ENCODE measurements at places on chromosomes 3 and 15.

DNA sequence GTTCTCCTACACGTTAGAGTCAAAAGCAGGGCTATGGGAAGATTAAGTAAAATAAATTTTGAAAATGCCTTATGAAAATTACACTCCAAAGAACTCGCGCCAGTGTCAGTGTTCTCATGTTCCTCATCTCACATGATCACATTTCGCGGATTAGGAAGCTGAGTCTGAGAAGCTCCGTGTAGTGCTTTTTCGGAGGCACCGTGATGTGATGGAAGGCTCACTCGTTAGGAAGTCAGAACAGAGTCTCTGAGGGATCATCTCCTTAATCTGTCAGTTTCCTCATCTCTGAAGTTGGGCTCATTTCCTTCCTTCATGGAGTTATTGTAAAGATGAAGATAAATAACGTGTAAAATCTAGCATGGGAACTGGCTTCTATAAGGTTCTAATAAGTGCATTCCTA is 3.2 kb downstream of the ADIPOQ start:
- DNase-seq: peak; percentile 16

DNA sequence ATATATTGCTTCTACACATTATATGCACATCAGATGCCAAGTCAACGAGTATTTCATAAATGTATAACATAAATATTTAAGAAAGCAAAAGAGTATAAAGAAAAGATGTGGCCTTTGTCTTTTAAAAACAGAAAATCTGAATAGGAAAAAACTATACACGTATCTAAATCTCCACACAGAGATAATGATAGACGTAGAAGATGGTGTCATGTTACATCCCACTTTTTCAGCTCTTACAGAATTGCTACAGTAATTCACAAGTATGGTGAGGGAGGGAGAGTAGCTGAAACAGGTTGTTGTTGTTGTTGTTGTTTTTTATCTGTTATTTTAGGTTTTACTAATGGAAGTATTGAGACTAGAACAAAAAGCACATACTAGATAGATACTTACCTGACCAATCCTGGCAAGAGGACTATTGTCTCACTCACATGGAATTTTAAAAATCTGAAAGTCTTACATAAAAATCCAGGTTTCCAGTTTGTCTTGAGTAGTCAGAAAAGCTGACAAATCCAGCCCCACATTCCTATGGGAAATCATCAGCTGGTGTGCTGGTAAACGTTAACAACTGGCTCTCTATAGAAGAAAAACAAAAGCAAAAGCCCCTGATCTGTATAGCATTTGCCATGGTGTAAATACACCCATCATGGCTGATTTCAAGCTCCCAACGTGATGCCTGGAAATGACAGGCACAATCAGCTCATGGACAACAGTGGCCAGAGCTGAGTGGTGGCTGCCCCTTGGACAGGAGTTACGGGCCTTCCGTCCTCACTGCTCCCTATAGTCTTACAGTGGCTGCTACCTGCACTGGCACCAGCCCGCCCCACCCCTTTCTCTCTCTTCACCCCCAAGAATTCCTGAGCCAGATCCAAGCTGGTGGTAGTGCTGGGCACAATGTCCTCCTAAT is 47.4 kb upstream of the VGLL4 start:
- no peak for DNase-seq

- DNase-seq: no peak
Observed at GRCh38 chr15:26148156-26148860, 285.2 kb upstream of the ATP10A start.

DNA sequence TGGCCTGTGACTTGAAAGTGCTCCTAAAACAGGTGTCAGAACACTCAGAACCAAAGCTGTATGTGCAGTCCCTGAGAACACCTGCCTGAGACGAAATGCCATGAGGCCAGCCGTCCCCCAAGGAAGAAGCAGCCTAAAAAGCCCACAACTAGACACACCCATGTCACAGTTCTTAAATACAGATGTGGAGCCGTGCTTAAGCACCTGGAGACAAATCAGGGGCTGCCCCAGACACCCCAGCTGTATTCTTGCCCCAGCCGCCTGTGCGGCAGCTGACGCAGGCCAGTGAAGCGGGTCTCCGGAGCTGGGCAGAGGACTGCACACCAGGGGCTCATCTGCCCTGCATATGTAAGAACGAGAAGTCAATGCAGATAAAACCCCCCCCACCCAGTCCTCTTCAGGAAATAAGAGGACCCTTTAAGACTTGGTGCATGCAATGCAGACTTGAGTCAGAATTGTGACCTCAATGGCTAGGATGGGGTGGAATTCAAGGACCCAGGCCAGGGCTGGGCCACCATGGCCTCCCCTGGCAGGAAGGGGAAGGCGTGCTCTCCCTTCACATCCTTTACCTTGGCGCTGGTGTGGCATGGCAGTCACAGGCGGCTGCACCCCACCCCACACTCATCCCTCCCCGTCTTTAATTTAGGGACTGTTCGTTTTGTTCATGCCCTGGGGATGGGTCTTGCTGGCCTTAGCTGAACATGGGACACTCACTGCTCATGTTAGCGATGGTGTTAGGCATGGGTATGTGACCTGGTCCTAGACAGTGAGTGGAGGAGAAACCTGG is 27.7 kb upstream of the PLXNA1 start:
- DNase-seq: no peak

- DNase-seq: no peak
Observed at GRCh38 chr3:38368238-38368637, 21.7 kb downstream of the XYLB start.

GRCh38 chr3:171307046-171307585 is 153.1 kb downstream of the TNIK start:
- DNase-seq: no peak

GRCh38 chr3:169667166-169668071 is 3.9 kb upstream of the MECOM start:
- no peak for DNase-seq

GRCh38 chr3:117566926-117567325 is 857.3 kb downstream of the TUSC7 start:
- DNase-seq: peak; percentile 40

DNA sequence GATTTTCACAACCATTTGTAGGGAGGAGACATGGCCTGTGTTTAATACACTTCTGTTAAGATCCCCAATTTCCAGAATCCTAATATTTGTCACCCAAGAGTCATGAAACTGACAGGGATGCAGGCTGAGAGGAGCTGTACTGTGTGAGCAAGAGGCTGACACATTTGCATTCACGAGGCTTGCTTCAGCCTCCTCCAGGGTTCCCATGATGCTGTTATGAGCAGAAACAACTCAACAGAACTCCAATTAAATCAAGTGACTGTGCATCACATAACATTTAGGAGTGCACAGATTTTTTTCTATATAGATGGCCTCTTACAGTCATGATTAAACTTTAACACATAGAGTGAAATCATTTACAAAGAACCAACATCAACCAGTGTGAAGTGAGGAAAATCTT is 292.3 kb upstream of the STT3B start:
- DNase-seq: peak; percentile 51

GRCh38 chr3:46593979-46594378 is 18.3 kb upstream of the FAM240A start:
- no peak for DNase-seq

DNA sequence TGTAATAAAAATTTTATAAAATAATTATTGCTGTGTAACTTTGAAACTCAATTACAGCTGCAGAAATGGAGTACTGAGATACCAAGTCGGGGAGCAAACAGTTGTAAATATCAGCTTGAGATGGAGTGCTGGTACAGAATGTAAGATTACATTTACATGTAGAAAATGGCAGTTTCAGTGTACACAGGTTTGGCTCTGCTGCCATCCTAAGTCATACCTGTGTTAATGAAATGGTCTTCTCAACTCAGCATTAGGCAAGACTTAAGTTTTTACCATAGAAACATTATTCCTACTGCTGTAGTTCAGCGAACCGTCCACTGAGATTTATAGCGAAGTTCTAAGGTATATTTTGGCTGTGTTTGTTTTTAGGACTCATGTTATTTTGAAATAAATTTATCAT is 110.1 kb upstream of the TBL1XR1 start:
- no peak for DNase-seq

DNA sequence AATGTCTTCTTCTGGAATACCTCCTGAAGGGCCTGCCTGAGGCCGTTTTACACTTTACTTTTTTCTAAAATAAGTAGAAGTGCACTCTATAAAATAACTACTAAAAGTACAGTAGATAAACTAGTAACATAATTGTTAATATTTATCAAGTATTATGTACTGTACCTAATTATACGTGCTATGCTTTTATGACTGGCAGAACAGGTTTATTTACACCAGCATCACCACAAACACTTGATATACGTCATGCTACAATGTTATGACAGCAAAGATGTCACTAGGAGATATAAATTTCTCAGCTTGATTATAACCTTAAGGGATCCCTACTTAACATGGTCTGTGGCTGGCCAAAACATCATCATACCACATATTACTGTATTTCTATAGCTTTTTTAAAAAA is 29.4 kb downstream of the DLG1 start:
- no peak for DNase-seq

DNA sequence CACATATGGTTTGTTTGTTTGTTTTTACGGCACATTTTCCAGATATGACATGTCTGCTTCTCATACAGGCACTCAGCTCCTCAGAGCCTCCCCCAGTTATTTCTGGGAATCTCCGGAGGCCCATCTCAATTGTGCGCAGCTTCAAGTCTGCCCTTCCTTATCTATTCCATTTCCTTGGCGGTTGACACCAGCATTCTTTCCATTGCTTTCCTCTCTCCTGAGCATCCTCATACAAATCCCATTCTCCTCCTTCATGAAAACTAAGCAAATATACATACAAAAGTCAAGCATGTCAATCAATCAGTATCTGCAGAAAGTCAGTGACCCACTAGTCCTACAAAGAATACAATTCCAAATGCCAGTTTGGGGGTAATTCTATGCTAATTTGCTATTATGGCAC is 166.7 kb downstream of the SQOR start:
- no peak for DNase-seq

- DNase-seq: no peak
Observed at GRCh38 chr3:53708001-53708621, 138.1 kb downstream of the CHDH start.

DNA sequence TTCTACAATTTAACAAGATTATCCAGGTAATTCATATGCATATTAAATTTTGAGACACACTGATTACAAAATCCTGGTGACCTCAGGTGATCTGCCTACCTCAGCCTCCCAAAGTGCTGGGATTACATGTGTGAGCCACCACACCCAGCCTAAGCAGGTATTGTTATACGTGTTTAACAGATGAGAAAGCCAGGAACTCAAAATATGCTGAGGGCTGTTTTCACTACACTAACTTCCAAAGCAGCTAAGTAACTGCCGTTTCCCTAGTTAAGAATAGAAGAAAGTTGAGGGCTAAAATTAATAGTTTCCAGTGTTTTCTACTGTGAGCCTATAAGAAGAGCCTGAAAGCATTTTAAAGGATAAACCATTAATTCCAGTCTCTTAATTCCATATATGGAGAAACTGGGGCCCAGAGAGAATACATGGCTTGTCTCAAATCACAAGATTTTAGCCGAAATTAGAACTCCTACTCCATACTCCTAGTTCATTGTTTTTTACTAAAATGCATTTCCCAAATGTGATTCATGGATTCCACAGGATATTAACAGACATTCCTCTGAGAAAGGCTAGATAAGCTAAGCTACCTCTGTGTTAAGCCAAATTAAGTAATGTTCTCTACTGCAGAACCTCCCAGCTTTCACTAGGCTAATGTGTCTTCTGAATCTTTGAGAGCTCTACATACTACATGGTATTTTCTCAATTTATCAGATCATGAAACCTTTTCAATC is 17.0 kb upstream of the AVEN start:
- no peak for DNase-seq

- no peak for DNase-seq
Observed at GRCh38 chr3:184172681-184173373, 1.8 kb upstream of the AP2M1 start.

- no peak for DNase-seq
Observed at GRCh38 chr3:77055841-77056341, 16.0 kb downstream of the ROBO2 start.

DNA sequence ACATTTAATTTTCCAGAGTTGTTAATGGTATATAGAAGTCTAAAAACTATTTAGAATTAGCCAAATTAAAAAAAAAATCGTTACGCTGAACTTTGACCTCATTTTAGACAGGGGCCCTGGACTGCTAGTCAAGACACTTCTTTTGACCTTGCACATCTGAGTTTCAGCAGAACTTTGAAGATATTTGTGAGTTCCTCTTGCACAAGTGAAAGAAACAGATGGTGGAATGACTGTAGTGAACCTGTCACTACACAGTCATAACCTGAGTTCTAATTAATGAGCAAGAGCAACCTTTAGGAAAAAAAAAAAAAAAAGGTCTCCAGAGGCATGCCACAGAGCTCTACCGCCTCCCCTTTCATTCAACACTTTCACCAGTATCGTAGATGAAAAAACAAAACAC is 5.3 kb downstream of the MYO5C start:
- DNase-seq: no peak

GRCh38 chr3:24837601-24838000 is 343.0 kb upstream of the THRB start:
- DNase-seq: no peak

GRCh38 chr15:96889734-96890480 is 559.4 kb downstream of the NR2F2 start:
- no peak for DNase-seq

- peak; percentile 12 for DNase-seq
Observed at GRCh38 chr3:66439666-66440344, 61.0 kb downstream of the LRIG1 start.

- no peak for DNase-seq
Observed at GRCh38 chr3:53040351-53040820, 5.5 kb downstream of the SFMBT1 start.

GRCh38 chr3:99686955-99687612 is 48.7 kb downstream of the COL8A1 start:
- peak; percentile 48 for DNase-seq

DNA sequence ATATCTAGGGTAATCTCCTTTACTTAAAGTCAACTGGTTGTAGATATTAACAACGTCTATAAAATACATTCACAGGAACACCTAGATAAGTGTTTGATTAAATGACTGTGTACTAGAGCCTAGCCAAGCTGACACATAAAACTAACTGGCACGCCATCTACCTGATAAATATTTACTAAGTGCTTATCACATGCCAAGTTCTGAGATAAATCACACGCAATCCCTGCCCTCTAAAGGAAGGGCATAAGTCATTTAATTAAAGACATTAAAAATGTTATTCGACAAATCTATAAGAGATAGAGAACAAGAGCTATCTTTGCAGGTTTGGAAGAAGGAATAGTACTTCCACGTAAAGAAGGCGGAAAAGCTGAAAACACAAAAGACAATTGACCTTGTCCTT is 11.1 kb upstream of the MB21D2 start:
- DNase-seq: no peak

DNA sequence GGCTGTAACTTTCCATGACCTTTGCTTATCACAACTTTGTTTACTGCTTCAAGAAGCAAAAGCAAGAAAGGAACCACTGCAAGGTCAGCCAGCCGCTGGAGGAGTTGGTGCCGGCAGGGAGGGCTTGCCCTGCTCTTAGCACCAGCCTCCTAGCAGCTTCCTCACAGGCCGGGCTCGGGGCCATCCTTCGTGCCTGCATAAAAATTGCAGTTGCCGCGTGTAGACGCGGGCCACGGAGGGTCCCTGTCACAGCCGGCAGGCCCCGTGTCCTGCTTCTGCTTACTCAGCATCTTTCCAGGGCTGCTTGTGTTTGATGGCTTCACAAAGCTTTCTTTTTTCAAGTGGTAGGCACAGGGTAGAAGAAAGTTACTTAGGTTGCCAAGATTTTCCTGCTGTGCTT is 84.4 kb downstream of the PGPEP1L start:
- no peak for DNase-seq

GRCh38 chr3:21464746-21465145 is 286.3 kb downstream of the ZNF385D start:
- DNase-seq: no peak
